ENCODE measurements at places on chromosomes 6 and 20. TPM values are rescaled to one million over a fixed set of nuclear protein-coding genes. Genes with fewer than 3 reads are reported as not detected.

FOXP4 gene
- 1.3 TPM for total RNA-seq

DNA sequence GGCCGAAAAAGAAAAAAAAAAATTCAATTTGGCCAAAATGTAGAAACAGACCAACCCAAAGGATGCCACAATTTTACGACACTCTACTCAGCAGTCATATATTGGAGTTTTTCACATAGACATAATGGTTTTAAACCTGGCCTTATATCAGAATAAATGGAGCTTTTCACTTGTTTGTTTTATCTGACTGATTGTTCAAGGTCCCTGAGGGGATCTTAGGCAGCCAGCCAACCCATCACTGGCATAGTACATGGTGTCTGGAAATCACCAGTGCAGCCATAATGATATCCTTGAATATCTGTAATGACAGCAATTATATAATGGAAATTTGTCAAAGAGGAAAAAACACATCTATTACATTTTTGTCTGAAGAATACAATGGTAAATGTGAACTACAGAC, 96.9 kb downstream of the PRSS35 start:
- DNase-seq = no peak

GRCh38 chr20:8390037-8390433, 258.0 kb downstream of the PLCB1 start:
- DNase-seq = no peak

- DNase-seq = no peak
Measured at GRCh38 chr20:25222461-25223178, 25.3 kb upstream of the PYGB start.

- DNase-seq = peak; percentile 33
Measured at GRCh38 chr6:111478064-111478476, 4.9 kb downstream of the REV3L start.

- no peak for DNase-seq
Measured at GRCh38 chr6:3541006-3541585, 84.2 kb upstream of the SLC22A23 start.

TXNDC5 gene
- total RNA-seq = 253 TPM

- no peak for DNase-seq
Measured at GRCh38 chr6:102387326-102388033, 994.0 kb downstream of the GRIK2 start.

TPD52L2 gene
- 123 TPM for total RNA-seq

GRCh38 chr20:19519466-19519865, 238.6 kb upstream of the RIN2 start:
- no peak for DNase-seq

OR2J3 gene
- not detected for total RNA-seq

ZNF217 gene
- total RNA-seq = 22.0 TPM

GRCh38 chr6:10101551-10102252, 313.2 kb downstream of the TFAP2A start:
- DNase-seq = peak; percentile 10

DNA sequence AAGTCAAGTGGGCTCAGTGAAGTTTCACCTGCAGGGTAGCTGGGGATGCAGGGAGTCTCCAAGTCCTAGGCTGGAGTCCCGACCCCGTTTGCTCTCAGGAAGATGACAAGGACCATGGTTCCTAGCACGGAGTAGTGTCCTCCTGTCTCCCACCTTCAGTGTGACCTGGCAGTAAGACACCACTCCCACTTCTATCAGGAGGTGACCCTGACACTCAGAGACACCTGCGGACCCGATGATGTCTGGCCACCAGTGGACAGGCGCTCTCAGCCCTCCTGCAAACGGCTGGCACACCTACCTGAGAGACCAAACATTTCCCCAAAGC, 1.1 kb downstream of the SOD2 start:
- DNase-seq = no peak

- DNase-seq = peak; percentile 14
Measured at GRCh38 chr6:92810913-92811312, 608.4 kb downstream of the EPHA7 start.

TENT5A gene
- 24.9 TPM for total RNA-seq

DNA sequence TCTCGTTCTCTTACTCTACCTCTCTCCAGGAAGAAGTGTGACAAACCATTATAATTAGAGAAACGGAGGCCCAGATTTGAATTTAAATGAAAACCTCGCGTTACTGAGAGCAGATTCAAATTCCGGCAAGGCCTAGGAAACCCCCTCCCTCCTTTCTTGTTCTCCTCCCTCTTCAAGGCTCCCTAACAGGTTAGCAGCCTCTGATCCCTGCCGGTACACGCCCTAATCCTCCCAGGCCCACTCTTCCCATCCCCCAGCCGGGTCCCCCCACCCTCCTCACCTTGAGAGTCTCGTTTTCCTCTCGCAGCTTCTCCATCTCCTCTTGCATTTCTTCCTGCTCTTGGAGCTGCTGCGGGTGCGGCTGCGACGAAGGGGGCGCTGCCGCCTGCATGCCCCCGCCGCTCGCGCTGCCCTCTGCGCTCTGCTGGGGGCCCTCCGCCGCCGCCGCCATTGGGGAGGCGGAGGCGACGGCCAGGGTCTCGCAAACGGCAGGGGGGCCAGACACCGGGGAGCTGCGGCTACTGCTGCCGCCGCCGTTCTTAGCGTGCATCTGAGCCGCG, 3.8 kb downstream of the MTCL3 start:
- no peak for DNase-seq

RAET1G gene
- total RNA-seq = 3.3 TPM

SOD2 gene
- total RNA-seq = 1,558 TPM

RPP21 gene
- 30.2 TPM for total RNA-seq

- peak; percentile 53 for DNase-seq
Measured at GRCh38 chr6:127053032-127053874, 65.2 kb upstream of the RSPO3 start.

GRCh38 chr6:73216859-73217258, 8.4 kb downstream of the KHDC1L start:
- no peak for DNase-seq

HAO1 gene
- not detected for total RNA-seq

DNA sequence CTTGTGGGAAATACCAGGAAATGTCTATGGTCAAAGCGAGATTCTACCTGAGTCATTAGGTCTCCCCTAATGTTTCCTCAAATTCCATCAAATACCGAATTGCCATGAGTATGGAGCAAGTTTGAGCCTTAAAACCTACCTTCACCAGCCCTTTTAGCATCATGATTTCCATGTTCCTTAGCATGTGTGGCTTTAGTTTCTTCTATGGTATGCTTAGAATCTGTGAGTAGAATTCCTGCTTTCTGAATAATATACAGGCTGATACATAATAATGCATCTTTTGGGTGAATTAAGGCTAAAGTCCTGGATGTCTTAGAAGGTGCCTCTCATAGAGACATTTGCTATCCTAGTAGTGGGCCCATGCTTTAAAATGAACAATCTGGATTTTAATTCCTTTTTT, 32.0 kb downstream of the TSPYL4 start:
- DNase-seq = peak; percentile 22

DNA sequence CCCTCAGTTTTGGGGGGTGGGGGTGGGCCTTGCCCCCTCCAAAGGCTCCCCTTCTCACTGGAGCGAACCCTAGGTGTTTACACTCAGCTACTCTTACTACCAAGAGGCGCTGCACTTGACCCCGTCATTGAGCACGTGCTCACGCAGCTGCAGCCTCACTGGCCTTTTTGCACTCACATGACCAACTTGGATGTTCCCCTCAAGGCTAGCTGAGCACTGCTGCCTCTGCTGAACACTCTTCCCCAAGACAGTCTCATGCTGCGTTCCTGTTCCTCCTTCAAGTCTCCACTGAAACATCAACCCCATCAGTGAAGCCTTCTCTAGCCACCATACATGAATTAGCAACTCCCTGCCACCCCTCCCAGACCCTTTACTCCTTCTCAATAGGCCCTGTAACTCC, 4.0 kb downstream of the SOD2 start:
- no peak for DNase-seq

OR2H1 gene
- total RNA-seq = not detected

GRCh38 chr6:51648236-51648635, 439.2 kb downstream of the PKHD1 start:
- DNase-seq = no peak

GRCh38 chr6:42530751-42531150, 33.1 kb upstream of the UBR2 start:
- DNase-seq = no peak

DNA sequence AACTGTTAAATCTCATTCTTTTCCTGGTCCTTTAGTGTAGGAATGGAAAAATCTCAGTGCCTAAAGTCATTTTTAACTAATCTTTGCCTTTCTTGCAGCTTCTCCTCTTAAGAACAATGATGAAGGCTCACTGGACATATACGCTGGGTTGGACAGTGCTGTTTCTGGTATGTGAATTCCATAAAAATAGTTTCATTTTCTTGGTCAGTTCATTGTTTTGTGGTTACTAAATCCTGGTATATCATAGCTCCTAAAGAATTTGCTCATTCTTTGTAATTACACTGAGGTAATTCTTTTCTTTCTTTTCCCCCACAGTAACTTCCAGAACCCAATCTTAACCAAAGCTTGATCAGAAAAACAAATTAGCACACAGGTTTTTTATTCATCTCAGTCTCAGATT, 23.4 kb downstream of the CASP8AP2 start:
- DNase-seq = peak; percentile 82

DNA sequence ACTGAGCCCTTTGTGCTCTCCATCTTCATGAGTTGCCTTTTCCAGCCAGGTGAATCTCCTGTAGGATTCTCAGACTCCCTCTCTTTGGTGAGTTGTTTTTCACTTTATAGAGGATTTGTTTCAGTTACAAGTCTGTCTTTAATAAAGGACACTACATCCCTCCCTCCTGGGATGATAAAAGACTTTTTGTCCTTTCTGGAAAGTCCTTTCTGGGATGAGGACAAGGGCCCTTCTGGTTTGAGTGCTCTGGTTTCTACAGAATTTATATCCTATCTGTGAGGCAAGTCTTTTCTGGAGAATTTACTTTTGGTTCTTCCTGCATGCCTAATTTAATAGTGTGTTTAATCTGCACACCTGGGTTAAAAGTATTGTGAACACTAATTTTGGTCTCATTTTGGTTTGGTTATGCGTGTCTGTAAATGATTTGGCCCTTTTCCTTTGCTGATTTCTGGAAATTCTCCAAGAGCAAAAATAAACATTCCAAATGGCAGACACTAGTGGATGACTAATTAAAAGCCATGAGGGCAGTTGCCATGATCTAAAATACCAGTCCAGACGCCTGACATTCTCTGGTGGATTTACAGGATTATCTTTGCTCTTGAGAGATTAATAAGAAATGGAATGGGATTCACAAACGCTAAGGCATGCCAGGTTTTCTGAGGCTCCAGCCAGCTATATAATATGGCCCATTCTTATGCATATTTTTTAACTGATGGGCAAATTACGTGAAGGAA, 44.8 kb downstream of the TCP11 start:
- DNase-seq = peak; percentile 72

GRCh38 chr20:2814076-2814475, 711 bp upstream of the C20orf141 start:
- DNase-seq = no peak

CD93 gene
- under 0.01 TPM for total RNA-seq

Measured in fibroblast of lung (primary cell).